Right renal cortex interstitium (tissue), 3 donors: ENCODE measurements at places on chromosomes 1 and 21. TPM values are rescaled to one million over a fixed set of nuclear protein-coding genes. Genes with fewer than 3 reads are reported as not detected.

The CSF3R gene
- polyA plus RNA-seq = 2.0 TPM

The GPR37L1 gene
- polyA plus RNA-seq = 0.03 TPM

The FAM43B gene
- 1.5 TPM for polyA plus RNA-seq

The ERVH48-1 gene
- 0.27 TPM for polyA plus RNA-seq

The ACTL8 gene
- not detected for polyA plus RNA-seq

The FAM78B gene
- 1.2 TPM for polyA plus RNA-seq

The SHE gene
- polyA plus RNA-seq = 10.6 TPM

The FAM229A gene
- polyA plus RNA-seq = 4.3 TPM

The BLACAT1 gene
- 2.7 TPM for polyA plus RNA-seq

The FCRL2 gene
- polyA plus RNA-seq = not detected

The PCSK9 gene
- 1.1 TPM for polyA plus RNA-seq

The AQP10 gene
- not detected for polyA plus RNA-seq

The SDE2 gene
- polyA plus RNA-seq = 22.7 TPM

The OVAAL gene
- polyA plus RNA-seq = not detected

The CYP4A22 gene
- polyA plus RNA-seq = 5.1 TPM

The FAM72B gene
- 4.3 TPM for polyA plus RNA-seq

The FAM72C gene
- polyA plus RNA-seq = 2.4 TPM

The DNALI1 gene
- 71.2 TPM for polyA plus RNA-seq

The CYP4B1 gene
- polyA plus RNA-seq = 0.79 TPM

The GJB3 gene
- polyA plus RNA-seq = 0.10 TPM
